Right lobe of liver (tissue), 6 donors: ENCODE measurements at places on chromosomes 6 and 20. TPM values are rescaled to one million over a fixed set of nuclear protein-coding genes. Genes with fewer than 3 reads are reported as not detected.
A peak's percentile ranks its signal among the peaks of the same experiment; 100 is the strongest.

Gene CCN6
- total RNA-seq: not detected

Gene GPX5
- total RNA-seq: not detected

Gene PRPH2
- total RNA-seq: not detected

DNA sequence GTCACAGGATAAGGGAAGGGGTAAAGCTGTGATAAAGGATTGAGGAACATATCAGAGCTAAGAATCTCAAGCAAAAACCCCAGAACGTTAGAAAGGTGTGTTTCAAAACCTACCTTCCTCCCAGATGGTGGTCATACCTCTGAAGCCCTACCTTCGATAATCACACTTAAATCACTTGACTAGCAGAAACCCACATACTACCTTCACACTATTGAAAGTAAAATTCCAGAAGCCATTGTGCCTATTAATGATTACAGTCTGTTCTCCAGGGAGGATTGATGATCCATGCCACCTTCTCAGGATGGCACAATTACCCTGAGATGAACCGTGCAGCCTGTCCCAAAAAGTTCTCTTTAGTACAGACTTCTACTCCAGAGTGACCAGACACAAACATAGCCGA lies 72.3 kb upstream of the SOX4 start:
- no peaks in the 10 kb centered on the region for H3K4me1 ChIP-seq
- H3K36me3 ChIP-seq: no peaks in the 10 kb centered on the region
- no peak overlapping the region for H3K4me3 ChIP-seq
- no peaks in the 10 kb centered on the region for H3K27me3 ChIP-seq

- no peaks in the 10 kb centered on the region for H3K27me3 ChIP-seq
- H3K4me1 ChIP-seq: no peaks in the 10 kb centered on the region
- H3K4me3 ChIP-seq: no peak overlapping the region
- peaks cover 11% of the 10 kb centered on the region for H3K36me3 ChIP-seq
- no peak overlapping the region for H3K27ac ChIP-seq
- DNase-seq: no peak
Observed at GRCh38 chr6:34295721-34296120, 46.9 kb upstream of the SMIM29 start.

GRCh38 chr6:85775883-85776282 lies 133.2 kb upstream of the SYNCRIP start:
- no peak for DNase-seq
- no peaks in the 10 kb centered on the region for H3K4me1 ChIP-seq
- no peaks in the 10 kb centered on the region for H3K36me3 ChIP-seq
- H3K4me3 ChIP-seq: no peak overlapping the region
- no peak overlapping the region for H3K27ac ChIP-seq
- no peaks in the 10 kb centered on the region for H3K27me3 ChIP-seq

DNA sequence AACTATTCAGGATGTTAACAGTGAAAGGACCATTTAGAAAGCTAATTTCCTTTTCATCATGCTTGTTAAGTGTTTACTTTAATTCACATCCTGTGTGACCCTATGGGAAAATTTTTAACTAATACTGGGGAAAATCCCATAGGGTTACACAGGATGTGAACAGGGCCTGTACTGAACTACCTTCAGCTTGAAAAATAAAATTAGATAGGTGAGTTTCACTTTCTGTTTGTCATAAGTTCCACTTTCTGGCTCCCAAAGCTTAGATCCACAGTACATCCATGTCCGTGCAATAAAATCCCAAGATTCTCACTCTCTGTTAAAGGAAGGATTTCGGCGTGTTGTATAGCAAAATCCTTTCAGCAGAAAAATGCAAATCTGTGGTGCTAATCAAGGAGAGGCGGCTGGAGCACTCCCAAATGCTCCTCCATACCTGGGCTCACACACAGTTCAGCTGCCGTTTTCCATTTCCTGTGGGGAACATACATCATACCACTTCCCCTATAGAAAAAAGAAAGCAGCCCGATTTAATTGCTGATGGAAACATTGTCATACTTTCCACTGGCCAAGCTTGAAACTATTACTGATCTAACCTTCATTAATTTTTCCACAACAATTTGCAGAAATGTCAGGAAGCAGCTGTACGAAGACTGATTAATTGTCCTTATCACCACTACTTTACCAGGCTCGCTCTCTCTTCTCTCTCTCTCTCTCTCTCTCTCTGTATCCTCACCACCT lies 125.2 kb downstream of the HIVEP2 start:
- H3K27ac ChIP-seq: peak overlapping the region; percentile 70
- no peaks in the 10 kb centered on the region for H3K4me1 ChIP-seq
- no peak for DNase-seq
- H3K27me3 ChIP-seq: no peaks in the 10 kb centered on the region
